ENCODE measurements at places on chromosomes 7 and 10.
A peak's percentile ranks its signal among the peaks of the same experiment; 100 is the strongest.

DNA sequence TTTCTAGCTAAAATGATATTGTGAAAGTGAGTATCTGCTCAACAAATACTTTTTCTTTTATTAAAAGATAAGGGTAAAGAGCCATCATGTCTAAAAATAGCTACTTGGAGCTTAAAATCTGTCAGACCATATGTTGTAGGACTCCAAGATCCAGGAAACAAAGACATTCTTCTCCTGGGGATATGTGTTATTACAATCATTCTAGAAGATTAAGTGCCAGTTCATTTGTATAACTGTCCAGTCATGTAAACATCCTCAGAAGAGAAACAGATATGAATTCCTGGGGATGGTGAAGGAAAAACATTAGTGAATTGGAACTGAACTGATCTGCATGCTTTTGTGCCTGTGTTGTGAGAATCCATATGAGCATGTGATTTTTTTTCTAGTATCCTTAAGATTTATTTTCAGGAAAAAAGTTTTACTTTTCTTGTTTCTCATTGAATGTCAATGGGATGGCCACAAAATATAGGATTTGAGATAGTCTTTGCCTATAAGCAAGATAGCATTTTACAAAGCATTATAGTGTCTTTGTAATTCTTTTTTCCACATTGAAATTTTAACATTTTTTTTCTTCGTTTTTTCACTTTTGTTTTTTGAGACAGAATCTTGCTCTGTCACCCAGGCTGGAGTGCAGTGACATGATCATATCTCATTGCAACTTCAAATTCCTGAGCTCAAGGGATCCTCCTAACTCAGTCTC is 14.4 kb upstream of the MTERF1 start:
- DNase-seq = no peak

DNA sequence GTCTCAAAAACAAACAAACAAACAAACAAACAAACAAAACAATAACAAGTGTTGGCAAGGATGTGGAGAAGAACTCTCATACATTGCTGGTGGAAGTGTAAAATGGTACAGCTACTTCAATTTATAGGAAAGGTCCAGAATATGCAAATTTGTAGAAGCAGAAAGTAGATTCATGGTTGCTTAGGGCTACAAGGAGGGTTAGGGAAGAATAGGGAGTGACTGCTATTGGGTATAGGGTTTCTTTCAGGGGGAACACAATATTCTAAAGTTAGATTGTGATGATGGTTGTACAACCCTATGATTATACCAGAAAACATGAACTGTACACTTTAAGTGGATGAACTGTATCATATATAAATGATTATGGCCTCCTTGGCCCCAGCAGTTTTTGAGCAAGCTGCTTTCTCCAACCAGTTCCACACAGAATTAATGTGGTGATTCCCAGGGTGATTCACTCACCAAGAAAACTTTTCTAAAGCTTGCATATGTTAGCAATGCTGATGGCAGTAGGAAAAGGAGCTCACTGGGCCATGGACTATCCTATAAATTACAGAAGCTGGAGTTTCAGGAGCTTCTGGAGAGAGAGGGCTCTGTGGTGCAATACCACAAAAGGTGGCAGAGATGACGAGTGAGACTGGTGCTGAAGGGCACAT is 52.8 kb upstream of the KCNIP2 start:
- DNase-seq = no peak

GRCh38 chr7:4227105-4228010 is 454.7 kb upstream of the FOXK1 start:
- no peak for DNase-seq

DNA sequence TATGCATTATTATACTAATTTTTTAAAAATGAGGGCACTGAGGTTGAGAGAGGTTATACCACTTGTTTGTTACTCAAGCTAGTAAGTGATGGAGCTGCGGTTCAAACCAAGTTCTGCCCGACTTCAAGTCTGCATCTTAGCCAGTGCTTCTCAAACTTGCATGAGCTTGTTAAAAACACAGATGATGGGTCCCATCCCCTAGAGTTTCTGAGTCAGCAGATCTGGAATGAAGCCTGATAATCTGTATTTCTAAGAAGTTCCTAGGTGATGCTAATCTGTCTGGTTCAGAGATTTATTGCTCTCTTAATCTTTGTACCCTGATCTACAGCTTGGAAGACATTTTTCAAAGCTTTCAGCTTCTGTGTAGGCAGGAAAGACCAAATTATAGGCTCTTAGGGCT is 67.7 kb upstream of the CC2D2B start:
- DNase-seq = no peak

GRCh38 chr7:155372782-155373358 is 75.2 kb downstream of the INSIG1 start:
- no peak for DNase-seq

- DNase-seq = no peak
Observed at GRCh38 chr10:101346177-101346576, 7.8 kb upstream of the BTRC start.

- DNase-seq = no peak
Observed at GRCh38 chr10:32746869-32747268, 211.2 kb downstream of the ITGB1 start.

DNA sequence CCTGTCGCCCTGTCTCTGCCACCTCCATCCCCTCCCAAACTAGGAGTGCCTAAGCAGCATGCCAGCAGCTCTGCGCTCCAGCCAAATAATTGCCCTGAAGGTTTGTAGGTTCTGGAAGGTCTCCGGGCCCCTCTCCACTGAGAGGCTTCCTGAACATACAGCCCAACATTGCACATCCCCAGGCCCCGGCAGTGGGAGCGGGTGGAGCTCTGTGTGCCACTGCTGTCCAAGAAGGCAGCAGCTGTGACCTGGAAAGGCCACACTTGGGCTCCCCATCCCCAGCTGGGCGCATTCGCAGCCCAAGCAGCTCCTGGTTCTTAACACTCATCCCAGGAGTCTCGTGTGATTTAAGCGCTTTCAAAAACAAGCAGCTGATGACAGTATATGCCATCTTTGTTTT is 95.7 kb downstream of the COL13A1 start:
- DNase-seq = no peak

GRCh38 chr10:126458466-126458865 is 70.2 kb upstream of the ADAM12 start:
- DNase-seq = no peak

GRCh38 chr10:11605807-11606408 is 5.5 kb downstream of the USP6NL start:
- no peak for DNase-seq

- no peak for DNase-seq
Observed at GRCh38 chr7:45683556-45684148, 109.5 kb downstream of the ADCY1 start.

GRCh38 chr10:17607603-17608332 is 9.4 kb downstream of the HACD1 start:
- peak; percentile 33 for DNase-seq

GRCh38 chr7:42986781-42987248 is 54.6 kb downstream of the MRPL32 start:
- DNase-seq = no peak

DNA sequence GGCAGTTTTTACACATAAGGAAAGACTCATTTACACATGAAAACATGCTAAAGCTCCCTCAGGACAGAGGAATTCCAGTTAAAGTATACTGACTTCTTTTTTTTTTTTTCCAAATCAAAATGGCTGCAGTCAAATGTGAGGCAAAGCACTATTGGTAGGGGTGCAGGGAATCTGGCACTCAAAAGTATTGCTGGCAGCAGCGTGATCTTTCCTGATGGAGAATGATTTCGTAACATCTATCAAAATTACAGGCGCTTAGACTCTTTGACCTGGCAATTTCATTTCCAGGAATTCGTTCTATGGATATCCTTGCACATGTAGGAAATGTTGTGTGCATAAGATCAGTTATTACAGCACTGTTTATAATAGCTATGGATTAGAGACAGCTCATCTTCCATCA is 65.7 kb downstream of the VSTM4 start:
- DNase-seq = no peak

GRCh38 chr7:71193099-71193810 is 61.3 kb downstream of the GALNT17 start:
- no peak for DNase-seq

GRCh38 chr7:48078470-48078869 is 10.6 kb upstream of the UPP1 start:
- DNase-seq = no peak

DNA sequence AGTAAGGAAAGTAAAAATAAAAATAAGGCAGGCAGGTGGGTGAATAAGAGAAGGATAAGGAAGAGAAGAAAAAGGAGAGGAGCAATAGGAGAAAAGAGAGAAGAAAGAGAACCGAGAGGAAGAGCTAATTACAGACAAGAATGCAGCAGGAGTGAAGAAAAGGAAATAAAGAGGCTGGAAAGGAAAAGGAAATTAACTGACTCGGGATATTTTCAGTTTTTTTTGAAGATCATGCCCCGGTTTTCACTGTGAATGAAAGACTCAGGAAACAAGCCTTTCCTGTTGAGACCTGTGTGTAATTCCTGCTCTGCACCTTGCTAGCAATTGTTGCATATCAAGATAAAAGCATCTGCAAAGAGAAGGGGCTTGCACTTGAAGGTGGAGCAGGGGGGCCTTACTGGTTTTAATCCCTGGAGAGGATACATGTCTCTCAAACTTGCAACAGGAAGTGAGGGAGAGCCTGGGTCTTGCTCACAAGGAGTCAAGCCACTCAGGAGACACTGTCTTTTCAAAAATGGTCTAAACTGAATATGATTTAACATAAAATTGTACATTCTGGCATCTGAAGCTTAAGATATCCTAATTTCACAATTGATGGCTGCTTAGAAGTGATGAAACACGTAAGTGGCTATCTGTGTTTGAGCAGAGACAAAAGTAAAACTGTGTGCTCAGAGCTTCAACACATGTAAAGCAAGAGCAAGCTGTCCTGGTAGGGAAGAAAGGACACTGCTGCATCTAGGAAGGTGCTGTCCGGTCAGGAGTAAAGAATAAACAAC is 157.6 kb downstream of the FAM107B start:
- DNase-seq = no peak

- DNase-seq = no peak
Observed at GRCh38 chr10:86392723-86393094, 26.1 kb upstream of the GRID1 start.

GRCh38 chr7:142954680-142955268 is 7.4 kb downstream of the KEL start:
- DNase-seq = no peak

DNA sequence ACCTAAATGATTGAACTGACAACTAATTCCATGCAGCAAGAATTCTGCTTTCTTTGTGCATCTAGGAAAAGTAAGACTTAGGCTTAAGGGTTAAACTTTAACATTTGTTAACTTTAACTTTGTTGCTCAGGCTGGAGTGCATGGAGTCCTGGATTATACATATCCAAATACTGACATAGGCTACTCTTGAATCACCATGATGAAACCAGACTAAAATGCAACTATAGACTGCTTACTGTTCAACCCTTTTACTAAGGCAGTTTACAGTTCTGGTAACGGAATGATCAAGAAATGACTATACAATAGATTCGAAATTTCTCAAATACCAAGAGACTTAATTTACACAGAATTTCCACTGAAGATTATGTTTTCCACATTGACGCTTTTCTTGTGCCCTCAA is 52.0 kb downstream of the PUS7 start:
- no peak for DNase-seq

DNA sequence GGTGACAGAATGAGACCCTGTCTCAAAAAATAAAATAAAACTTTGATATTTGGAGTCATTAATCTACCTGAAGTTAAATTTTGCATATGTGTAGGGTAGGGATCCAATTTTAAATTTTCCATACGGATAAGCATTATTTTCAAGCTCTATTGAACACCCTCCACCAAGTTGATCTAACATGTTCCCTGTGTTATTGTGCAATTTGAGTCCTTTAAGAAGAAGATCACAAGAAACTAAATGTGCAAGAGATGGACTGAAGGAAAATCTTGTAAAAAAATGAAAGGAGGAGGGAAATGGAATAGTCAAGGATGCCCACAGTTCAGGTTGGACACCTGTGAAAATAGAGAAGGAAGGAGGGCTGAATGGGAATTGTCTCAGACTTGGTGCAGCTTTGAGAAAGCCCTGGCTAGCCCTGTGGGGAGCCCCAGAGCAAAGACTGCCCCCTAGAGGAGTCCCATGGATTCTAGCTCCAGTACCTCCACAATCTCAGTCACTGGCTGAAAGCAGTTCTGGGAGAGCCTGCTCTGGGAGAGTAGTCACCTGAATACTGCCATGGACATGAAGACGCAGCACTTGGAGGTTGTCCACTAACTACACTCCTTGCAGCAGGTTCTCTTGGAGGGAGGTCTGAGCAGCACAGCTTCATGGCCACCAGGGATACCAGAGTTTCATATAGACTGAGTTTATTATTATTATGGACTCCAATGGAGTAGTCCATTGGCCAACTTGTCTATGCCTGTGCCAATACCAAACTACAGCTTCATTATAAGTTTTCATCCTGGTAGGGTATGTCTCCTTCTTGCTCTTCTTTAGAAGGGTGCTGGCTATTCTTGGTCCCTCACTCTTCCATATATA is 5.7 kb upstream of the TIAL1 start:
- DNase-seq = peak; percentile 9

DNA sequence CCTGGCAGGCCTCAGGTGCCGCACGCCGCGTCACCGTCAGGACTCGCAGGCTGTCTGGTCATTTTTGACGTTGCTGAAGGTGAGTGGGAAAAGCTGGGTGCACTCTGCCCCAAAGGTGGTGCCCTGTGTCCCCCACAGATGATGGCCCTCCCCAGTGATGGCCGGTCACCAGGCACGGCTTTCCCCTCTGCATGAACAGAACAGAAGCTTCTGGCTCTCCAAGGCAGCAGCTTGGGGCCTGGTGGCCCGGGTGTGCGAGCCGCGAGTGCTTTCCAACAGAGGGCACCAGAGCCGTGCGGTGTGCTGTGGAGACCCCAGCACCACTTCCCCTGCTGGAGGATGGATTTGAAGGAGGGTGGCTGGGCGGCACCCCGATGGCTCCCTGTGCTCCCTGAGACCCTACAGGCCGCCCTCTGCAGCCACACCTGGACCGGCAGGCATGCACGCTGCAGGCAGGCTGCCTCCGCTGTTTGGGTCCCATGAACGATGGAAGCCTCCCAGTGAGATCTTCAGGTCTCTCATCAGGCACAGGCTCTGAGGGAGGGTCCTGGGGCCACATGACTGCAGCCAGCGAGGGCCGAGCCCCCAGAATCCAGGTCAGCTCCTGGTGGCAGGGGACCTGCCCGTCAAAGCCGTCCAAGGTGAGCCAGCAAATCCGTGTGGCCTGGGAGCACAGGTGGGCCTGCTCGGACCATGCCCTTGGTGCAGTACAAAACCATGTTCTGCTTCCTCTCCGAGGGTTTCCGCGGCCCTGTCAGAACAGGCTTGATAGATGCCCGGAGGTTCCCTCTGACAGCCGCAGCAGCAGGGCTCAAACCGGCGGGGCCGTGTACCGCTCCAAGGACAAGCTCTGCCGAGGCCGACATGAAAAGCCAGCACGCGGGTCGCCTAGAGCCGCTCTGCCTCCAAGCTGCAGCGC is 195.4 kb downstream of the EBF3 start:
- DNase-seq = peak; percentile 0

GRCh38 chr10:130495116-130495862 is 359.1 kb downstream of the GLRX3 start:
- DNase-seq = no peak

DNA sequence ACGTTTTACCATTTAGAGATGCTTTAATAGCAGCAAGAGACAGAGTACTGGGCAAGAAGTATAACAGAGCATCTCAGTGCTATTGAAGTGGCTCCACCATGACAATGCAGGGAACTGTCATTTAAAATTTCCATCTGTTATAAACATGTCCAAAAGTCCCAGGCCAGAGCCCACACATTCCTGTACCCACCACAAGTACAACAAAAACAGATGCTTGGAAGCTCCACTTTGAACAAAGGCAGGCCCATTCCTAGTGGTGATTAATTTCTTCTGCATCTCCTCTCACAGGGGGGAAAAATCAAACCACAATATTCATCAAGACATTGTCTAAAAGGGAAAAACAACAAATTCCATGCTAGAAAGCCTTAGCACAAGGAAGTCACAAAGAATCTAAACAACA is 627.9 kb downstream of the PARD3 start:
- DNase-seq = no peak

- no peak for DNase-seq
Observed at GRCh38 chr7:148700661-148701064, 2.0 kb downstream of the CUL1 start.

All from NCI-H1417 (cell line).